Calu3 (cell line): ENCODE measurements at places on chromosomes 12 and 14. TPM values are rescaled to one million over a fixed set of nuclear protein-coding genes. Genes with fewer than 3 reads are reported as not detected.
A peak's percentile ranks its signal among the peaks of the same experiment; 100 is the strongest.

DNA sequence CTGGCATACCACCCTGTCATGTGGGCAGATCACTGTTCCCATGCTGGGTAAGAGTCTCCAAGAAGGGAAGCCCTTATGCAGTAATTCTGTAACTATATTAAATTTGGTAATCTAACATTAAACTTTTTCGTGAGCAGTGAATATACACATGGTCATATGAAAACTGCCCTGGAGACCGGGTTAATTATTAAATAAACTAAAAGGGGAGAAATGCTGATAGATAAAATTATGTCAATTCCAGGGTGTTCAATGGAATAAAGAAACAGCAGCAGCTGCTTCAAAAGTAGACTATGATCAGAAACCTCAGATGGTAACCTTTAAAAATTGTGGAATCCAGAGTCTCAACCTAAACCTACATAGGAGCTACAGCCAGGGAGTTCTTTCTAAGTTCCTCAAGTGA, 100.0 kb downstream of the PAWR start:
- no peak overlapping the region for H3K4me3 ChIP-seq
- H3K36me3 ChIP-seq = peaks cover 36% of the 10 kb centered on the region
- no peaks in the 10 kb centered on the region for H3K27me3 ChIP-seq
- no peak for DNase-seq
- H3K27ac ChIP-seq = no peak overlapping the region

DNA sequence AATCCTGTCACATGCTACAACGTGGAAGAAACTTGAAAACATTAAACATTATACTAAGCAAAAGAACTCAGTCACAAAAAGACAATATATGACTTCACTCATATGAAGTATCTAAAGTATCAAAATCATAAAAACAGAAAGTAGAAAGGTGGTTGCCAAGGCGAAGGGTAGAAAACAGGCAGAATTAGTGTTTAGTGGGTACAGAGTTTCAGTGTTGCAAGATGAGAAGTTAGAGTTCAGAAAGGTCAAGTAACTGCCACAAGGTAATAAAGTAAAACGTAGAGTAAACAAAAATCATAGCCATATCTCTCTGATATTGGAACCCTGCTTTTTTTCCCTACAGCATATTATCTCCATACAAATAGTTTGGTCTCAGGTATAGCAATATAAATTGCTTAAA, 223.8 kb upstream of the FSCB start:
- H3K27me3 ChIP-seq = no peaks in the 10 kb centered on the region
- H3K27ac ChIP-seq = no peak overlapping the region
- no peak for DNase-seq
- H3K36me3 ChIP-seq = no peaks in the 10 kb centered on the region
- H3K4me3 ChIP-seq = no peak overlapping the region

- DNase-seq = no peak
- H3K4me3 ChIP-seq = no peak overlapping the region
- no peaks in the 10 kb centered on the region for H3K36me3 ChIP-seq
- H3K4me1 ChIP-seq = no peaks in the 10 kb centered on the region
- no peak overlapping the region for H3K27ac ChIP-seq
These were observed 609.3 kb downstream of the DIO2 start for GRCh38 chr14:79602045-79602444.

- peaks cover 3% of the 10 kb centered on the region for H3K36me3 ChIP-seq
- peaks cover 32% of the 10 kb centered on the region for H3K27me3 ChIP-seq
- H3K4me3 ChIP-seq = no peak overlapping the region
- no peak for DNase-seq
- no peak overlapping the region for H3K27ac ChIP-seq
These were observed 125.9 kb downstream of the ZNF664 start for GRCh38 chr12:124098887-124099286.

- peaks cover 24% of the 10 kb centered on the region for H3K27me3 ChIP-seq
- H3K36me3 ChIP-seq = peaks cover 5% of the 10 kb centered on the region
- DNase-seq = no peak
These were observed 141.3 kb downstream of the TSPAN9 start for GRCh38 chr12:3218228-3219171.

DNA sequence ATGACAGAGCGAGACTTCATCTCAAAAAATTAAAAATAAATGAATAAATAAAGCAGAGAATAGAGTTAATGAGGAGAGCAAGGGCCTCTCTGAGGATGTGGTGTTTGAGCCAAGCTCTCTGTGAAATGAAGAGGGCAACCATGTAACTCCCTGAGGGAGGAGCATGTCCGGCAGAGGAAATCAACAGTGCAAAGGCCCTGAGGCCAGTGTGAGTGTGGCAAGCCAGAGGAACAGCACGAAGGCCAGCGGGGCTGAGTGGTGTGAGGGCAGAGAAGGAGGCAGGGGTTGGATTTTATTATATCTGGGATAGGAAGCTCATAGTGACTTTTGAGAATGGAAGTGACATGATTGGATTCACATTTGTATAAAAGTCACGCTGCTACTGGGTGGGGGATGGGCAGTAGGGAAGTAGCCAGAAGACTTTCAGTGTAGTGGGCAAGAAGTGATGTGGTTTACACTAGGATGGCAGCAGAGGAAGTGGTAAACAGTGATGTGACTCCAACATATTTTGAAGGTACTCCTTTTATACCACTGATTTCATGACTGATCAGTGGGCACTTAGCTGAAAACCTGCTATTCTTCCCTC, 10.3 kb upstream of the LRP1-AS start:
- no peak overlapping the region for H3K27ac ChIP-seq
- no peak overlapping the region for H3K4me3 ChIP-seq
- no peaks in the 10 kb centered on the region for H3K4me1 ChIP-seq
- DNase-seq = no peak
- no peaks in the 10 kb centered on the region for H3K36me3 ChIP-seq

DNA sequence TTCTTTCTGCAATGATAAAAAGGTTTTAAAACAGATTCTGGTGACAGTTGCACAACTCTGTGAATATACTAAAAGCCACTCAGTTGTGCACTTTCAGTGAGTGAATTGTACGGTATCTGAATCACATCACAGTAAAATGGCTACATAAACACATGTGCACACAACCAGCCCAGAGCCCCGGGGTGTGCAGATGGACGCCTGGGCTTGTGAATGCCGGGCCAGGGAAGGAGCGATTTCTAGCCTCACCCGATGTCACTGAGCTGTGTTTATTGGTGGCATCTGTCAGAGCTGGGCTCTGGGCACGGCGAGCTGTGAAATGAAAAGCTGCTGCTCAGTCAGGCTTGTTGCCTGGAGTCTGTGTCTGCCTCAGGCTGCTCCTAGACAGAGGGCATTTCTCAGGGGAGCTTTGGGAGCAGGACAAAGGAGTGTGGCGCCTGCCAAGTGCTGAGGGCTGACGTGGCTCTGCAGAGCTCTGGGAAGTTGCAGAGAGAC, 25.9 kb downstream of the RHOF start:
- no peaks in the 10 kb centered on the region for H3K36me3 ChIP-seq
- no peaks in the 10 kb centered on the region for H3K4me1 ChIP-seq
- no peak for DNase-seq

DNA sequence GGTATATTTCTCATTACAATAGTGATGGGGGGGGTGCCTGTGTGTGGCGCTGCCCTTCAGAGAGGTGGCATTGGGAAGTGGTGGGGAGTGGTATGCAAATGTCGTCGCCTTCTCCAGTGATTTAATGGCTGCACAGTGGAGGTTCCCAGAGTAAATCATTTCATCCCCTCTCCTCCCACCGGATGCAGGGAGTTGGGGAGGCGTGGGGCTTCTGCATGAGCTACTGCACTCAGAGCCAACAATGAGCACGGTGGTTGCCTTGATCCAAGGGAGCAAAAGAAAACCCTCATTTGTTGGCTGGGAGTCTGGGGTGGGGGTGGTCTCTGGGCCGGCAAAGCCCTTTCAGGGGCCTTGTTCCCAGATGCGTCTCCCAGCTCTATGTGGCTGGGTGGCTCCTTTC, 124.3 kb downstream of the AACS start:
- H3K4me3 ChIP-seq = no peak overlapping the region
- H3K27ac ChIP-seq = no peak overlapping the region
- H3K27me3 ChIP-seq = peaks cover 89% of the 10 kb centered on the region
- no peak for DNase-seq
- H3K4me1 ChIP-seq = peaks cover 15% of the 10 kb centered on the region

- no peaks in the 10 kb centered on the region for H3K27me3 ChIP-seq
- no peaks in the 10 kb centered on the region for H3K4me1 ChIP-seq
- no peak overlapping the region for H3K27ac ChIP-seq
- no peaks in the 10 kb centered on the region for H3K36me3 ChIP-seq
- DNase-seq = no peak
- H3K4me3 ChIP-seq = no peak overlapping the region
These were observed 279.7 kb upstream of the ATP2B1 start for GRCh38 chr12:89988188-89988915.

DNA sequence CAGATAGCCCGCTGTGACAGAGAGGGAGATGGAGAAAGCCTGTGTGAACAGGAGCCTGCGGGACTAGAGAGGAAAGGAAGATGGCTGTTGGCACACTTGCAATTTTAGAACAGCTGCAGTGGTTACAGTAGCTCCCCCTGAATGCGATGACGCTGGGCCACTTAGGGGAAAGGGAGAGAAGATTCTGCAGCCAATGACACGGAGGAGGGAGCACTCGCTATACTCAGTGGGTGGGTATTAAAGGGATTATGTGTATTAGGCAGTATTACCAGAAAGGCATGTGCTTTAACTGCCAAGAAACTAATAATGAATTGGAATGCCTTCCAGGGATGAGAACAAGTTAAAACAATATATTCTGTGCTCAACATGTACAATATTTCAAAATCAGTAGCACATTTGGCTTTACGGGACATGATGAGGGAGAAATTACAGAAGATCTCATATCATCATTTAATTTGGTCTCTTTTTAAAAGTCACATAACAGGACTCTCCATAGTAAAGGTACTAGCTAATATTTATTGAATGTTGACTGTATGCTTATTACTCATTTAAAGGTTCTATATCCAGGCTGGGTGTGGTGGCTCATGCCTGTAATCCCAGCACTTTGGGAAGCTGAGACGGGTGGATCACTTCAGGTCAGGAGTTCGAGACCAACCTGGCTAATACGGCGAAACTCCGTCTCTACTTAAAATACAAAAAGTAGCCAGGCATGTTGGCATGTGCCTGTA, 35.9 kb upstream of the FOS start:
- H3K4me3 ChIP-seq = no peak overlapping the region
- DNase-seq = no peak
- no peak overlapping the region for H3K27ac ChIP-seq
- H3K36me3 ChIP-seq = no peaks in the 10 kb centered on the region

- H3K27me3 ChIP-seq = no peaks in the 10 kb centered on the region
- H3K36me3 ChIP-seq = no peaks in the 10 kb centered on the region
- no peak overlapping the region for H3K4me3 ChIP-seq
These were observed 598.7 kb downstream of the SOX5 start for GRCh38 chr12:23350808-23351207.

DNA sequence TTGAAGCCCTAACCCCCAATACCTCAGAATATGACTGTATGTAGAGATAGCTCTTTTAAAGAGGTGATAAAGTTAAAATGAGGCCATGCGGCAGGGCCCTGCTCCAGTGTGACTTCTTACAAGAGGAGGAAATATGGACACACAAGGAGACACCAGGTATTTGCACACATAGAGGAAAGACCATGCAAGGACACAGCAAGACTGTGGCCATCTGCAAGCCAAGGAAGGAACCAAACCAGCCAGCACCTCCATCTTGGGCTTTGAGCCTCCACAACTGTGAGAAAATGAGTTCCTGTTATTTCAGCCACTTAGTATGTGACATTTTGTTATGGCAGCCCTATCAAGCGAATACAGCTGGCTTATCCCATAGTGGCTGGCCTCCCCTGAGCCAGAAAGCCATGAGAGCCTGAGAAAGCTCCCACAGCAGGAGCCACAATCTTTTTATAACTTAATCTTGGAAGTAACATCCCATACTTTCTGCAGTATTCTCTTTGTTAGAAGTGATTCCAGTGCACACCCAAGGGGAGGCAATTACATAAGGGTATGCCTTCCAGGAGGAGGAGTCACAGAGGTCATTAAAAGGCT, 48.0 kb downstream of the TGFB3 start:
- H3K36me3 ChIP-seq = no peaks in the 10 kb centered on the region
- DNase-seq = no peak
- no peak overlapping the region for H3K27ac ChIP-seq
- no peaks in the 10 kb centered on the region for H3K27me3 ChIP-seq

DNA sequence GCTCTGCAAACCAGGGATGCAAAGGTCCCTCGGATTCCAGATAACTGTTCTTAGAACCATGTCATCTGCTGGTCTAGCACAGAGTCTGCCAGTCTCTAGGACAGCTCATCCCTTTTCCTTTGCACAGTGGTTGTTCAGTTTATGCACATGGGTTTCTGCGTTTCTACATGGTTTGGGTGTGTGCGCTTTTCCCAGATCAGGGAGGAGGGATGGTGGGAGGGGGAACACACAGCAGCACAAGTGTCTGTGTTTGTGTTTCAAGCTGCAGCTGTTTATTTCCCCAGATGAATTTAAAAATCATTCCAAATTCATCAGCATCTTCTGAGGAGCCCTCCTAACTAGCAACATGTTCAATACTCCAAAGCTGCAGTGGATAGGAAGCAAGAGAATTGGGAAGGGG, 45.4 kb downstream of the ANO2 start:
- no peak overlapping the region for H3K27ac ChIP-seq
- peaks cover 63% of the 10 kb centered on the region for H3K27me3 ChIP-seq
- H3K36me3 ChIP-seq = no peaks in the 10 kb centered on the region
- H3K4me3 ChIP-seq = no peak overlapping the region
- DNase-seq = no peak
- no peaks in the 10 kb centered on the region for H3K4me1 ChIP-seq

- no peak overlapping the region for H3K4me3 ChIP-seq
- H3K4me1 ChIP-seq = peaks cover 10% of the 10 kb centered on the region
- no peak overlapping the region for H3K27ac ChIP-seq
- no peaks in the 10 kb centered on the region for H3K36me3 ChIP-seq
- peak; percentile 13 for DNase-seq
- no peaks in the 10 kb centered on the region for H3K27me3 ChIP-seq
These were observed 79.4 kb downstream of the C12orf75 start for GRCh38 chr12:105409801-105410471.

DNA sequence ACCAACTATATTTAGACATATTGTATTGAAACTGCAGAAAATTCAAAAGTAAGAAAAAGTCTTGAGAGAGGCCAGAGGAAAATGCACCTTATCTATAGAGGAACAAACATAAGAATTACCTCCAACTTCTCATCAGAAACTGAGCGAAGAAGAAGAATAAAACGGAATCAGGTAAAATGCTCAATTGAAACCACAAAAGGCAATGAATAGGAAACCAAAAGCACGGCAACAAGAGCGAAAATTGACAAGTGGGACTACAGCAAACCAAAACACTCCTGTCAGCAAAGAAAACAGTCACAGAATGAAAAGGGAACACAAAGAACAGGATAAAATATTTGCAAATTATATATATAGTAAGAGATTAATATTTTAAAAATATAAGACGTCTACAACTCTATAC, 61.9 kb upstream of the PARP11 start:
- H3K4me3 ChIP-seq = no peak overlapping the region
- peaks cover 11% of the 10 kb centered on the region for H3K27me3 ChIP-seq
- H3K4me1 ChIP-seq = no peaks in the 10 kb centered on the region
- DNase-seq = no peak
- no peak overlapping the region for H3K27ac ChIP-seq
- H3K36me3 ChIP-seq = no peaks in the 10 kb centered on the region

- DNase-seq = no peak
- no peaks in the 10 kb centered on the region for H3K4me1 ChIP-seq
- H3K4me3 ChIP-seq = no peak overlapping the region
- peaks cover 24% of the 10 kb centered on the region for H3K27me3 ChIP-seq
- no peaks in the 10 kb centered on the region for H3K36me3 ChIP-seq
- H3K27ac ChIP-seq = no peak overlapping the region
These were observed 57.1 kb downstream of the CCDC60 start for GRCh38 chr12:119391673-119392072.

- no peaks in the 10 kb centered on the region for H3K27me3 ChIP-seq
- peaks cover 45% of the 10 kb centered on the region for H3K4me1 ChIP-seq
- DNase-seq = no peak
These were observed 292.4 kb downstream of the DUSP6 start for GRCh38 chr12:89059721-89060541.

The TMEM30B gene
- 55.5 and 79.2 TPM in 2 replicates for total RNA-seq

The TRPV4 gene
- 13.0 and 25.3 TPM in 2 replicates for total RNA-seq

The AKAP3 gene
- total RNA-seq = 1.5 and 1.6 TPM in 2 replicates

The TPH2 gene
- total RNA-seq = 0.38 and 0.54 TPM in 2 replicates

The NELL2 gene
- 0.42 TPM in 1 of 2 replicates, not detected in the other for total RNA-seq
